ENCODE measurements at places on chromosomes 4 and X. TPM values are rescaled to one million over a fixed set of nuclear protein-coding genes. Genes with fewer than 3 reads are reported as not detected.

- peaks cover 2% of the 10 kb centered on the region for H3K4me1 ChIP-seq
- H3K4me3 ChIP-seq: no peak overlapping the region
- peak; percentile 21 for DNase-seq
Observed at GRCh38 chr4:118974758-118975157, 86.1 kb downstream of the SYNPO2 start.

GRCh38 chr4:742742-743311 lies 37.2 kb downstream of the PCGF3 start:
- H3K27me3 ChIP-seq: no peaks in the 10 kb centered on the region
- H3K27ac ChIP-seq: no peak overlapping the region
- H3K4me1 ChIP-seq: no peaks in the 10 kb centered on the region
- no peak for DNase-seq

PAK3 gene
- 1.3 TPM for total RNA-seq

- H3K36me3 ChIP-seq: no peaks in the 10 kb centered on the region
- peaks cover 2% of the 10 kb centered on the region for H3K4me1 ChIP-seq
- no peaks in the 10 kb centered on the region for H3K27me3 ChIP-seq
- peak; percentile 91 for DNase-seq
- H3K4me3 ChIP-seq: peak within 1 kb of the TSS; percentile 87
Observed at GRCh38 chrX:147911192-147912022, at the start of gene FMR1. Gene FMR1, plus strand, starts transcription at chrX:147911919. Its CDS starts 261 bp downstream, at chrX:147912180.

PPARGC1A gene
- total RNA-seq: 4.4 TPM

DDIT4L gene
- 6.4 TPM for total RNA-seq

DNA sequence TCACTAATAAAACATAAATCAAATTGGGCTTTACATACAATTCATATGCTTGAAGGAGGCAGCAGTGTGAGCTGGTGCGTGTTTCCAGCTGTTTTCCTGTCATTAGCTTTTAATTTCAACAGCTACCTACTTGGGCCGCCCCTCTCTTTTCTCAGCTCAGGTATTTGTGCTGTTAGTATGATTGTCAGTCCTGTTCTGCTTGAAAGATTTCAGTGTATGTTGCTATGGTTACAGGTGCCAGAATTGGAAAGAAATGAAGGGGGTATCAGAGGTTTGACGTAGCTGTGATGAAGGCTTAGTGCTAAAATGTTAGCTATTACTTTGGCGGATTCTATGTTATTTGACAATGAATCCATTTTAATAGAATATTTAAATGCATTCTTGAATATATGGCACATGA lies 440.3 kb downstream of the ZIC3 start:
- no peak overlapping the region for H3K27ac ChIP-seq
- H3K4me3 ChIP-seq: no peak overlapping the region
- no peaks in the 10 kb centered on the region for H3K4me1 ChIP-seq
- H3K36me3 ChIP-seq: no peaks in the 10 kb centered on the region
- no peak for DNase-seq
- H3K27me3 ChIP-seq: no peaks in the 10 kb centered on the region

- no peaks in the 10 kb centered on the region for H3K27me3 ChIP-seq
- no peak for DNase-seq
- H3K27ac ChIP-seq: no peak overlapping the region
- H3K36me3 ChIP-seq: no peaks in the 10 kb centered on the region
Observed at GRCh38 chr4:8905226-8905772, 33.7 kb upstream of the HMX1 start.

- H3K4me3 ChIP-seq: no peak overlapping the region
- no peak overlapping the region for H3K27ac ChIP-seq
- no peaks in the 10 kb centered on the region for H3K4me1 ChIP-seq
Observed at GRCh38 chrX:25131055-25131454, 115.3 kb upstream of the ARX start.

- no peaks in the 10 kb centered on the region for H3K4me1 ChIP-seq
- H3K27me3 ChIP-seq: no peaks in the 10 kb centered on the region
Observed at GRCh38 chr4:78596111-78596742, 44.7 kb downstream of the ANXA3 start.

GRCh38 chr4:4488405-4489404 lies 53.1 kb downstream of the STX18 start:
- no peak overlapping the region for H3K4me3 ChIP-seq
- H3K27me3 ChIP-seq: no peaks in the 10 kb centered on the region
- DNase-seq: peak; percentile 60
